ENCODE measurements at places on chromosomes 7 and 10. TPM values are rescaled to one million over a fixed set of nuclear protein-coding genes. Genes with fewer than 3 reads are reported as not detected.
A peak's percentile ranks its signal among the peaks of the same experiment; 100 is the strongest.

DNA sequence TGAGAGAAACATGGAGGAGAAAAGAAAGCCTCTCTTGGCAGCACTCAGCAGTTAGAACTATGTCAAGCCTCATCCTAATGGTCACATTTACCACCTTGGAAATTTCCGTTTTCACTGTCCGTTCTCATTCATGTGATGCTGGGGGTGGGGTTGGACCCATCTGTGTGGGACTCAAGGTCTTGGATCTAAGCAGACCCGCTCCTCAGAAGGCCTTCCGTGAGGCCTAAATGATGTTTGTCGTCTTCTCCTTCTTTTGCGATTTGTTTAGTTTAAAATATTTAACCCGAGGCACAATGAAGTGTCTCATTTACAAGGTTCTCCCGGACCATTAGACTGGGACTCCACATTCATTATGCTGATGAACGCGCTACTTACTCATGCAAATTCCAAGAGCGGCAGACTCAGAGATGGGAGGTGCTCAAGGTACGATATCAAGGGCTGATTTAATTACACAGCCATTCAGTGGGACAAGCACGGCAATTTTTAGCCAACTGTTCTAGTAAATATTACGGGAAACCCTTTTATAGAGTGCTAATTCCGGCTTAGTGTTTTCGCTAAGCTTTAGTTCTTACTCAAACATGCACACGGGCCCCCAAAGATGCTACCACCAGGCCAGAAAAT is 109.1 kb upstream of the EFCAB10 start:
- no peak for DNase-seq
- H3K36me3 ChIP-seq: peaks cover 9% of the 10 kb centered on the region
- peak overlapping the region; percentile 88 for H3K27ac ChIP-seq
- H3K4me3 ChIP-seq: peak overlapping the region; percentile 16
- H3K27me3 ChIP-seq: no peaks in the 10 kb centered on the region

GRCh38 chr10:71964743-71965515 is 734 bp downstream of the CHST3 start:
- H3K4me1 ChIP-seq: peaks cover 10% of the 10 kb centered on the region
- no peaks in the 10 kb centered on the region for H3K36me3 ChIP-seq
- H3K27ac ChIP-seq: peak overlapping the region; percentile 68
- H3K4me3 ChIP-seq: peak overlapping the region; percentile 37
- no peak for DNase-seq

GRCh38 chr10:98745645-98746044 is 298.9 kb upstream of the HPS1 start:
- no peak overlapping the region for H3K4me3 ChIP-seq

OPN1SW gene
- not detected for polyA plus RNA-seq

GRCh38 chr10:89392974-89393373 is 551 bp downstream of the IFIT1 start:
- no peak overlapping the region for H3K4me3 ChIP-seq
- H3K4me1 ChIP-seq: no peaks in the 10 kb centered on the region
- H3K27me3 ChIP-seq: no peaks in the 10 kb centered on the region
- H3K36me3 ChIP-seq: no peaks in the 10 kb centered on the region
- DNase-seq: peak; percentile 49

CALML3 gene
- 0.22 TPM for polyA plus RNA-seq

DNA sequence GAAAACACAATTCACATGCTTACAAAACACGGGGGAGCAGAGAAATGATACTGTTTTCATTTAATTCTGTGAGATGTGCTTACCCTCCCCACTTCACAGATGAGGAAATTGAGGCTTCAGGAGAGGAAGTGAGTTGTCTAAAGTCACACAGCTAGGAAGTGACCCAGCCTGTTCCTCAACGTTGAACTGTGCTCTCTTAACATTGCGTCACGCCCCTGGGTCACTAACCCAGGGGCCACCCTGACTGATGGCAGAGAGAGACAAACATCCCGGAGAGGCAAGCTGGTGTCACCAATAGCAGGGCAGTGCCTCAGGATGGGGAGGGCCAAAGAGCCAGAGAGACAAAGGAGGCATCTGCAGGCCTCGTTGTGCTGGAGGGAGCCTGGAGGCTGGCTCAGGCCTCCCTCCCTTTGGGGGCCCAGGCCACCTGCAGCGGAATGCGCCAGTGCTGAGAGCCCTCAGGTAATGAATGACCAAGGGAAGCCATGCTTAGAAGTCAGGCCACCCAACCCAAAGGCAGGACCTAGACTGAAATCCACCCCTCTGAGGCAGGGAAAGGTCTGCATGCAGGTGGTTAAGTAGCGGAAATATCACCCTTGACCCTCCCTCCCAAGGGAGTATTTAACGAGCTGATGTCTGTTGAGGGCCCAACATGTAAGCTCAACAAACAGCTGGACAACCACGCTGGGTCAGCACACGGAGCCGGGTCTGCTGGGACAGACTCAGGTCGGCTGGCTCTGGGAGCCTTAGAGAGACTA is 81.3 kb downstream of the C10orf105 start:
- no peaks in the 10 kb centered on the region for H3K4me1 ChIP-seq
- no peaks in the 10 kb centered on the region for H3K27me3 ChIP-seq
- H3K36me3 ChIP-seq: no peaks in the 10 kb centered on the region
- H3K4me3 ChIP-seq: no peak overlapping the region
- DNase-seq: peak; percentile 96

Measured in small intestine (tissue), 16 donors.